IPS DF 19.7 (cell line): ENCODE measurements at places on chromosomes 4 and X.

- DNase-seq: no peak
These were observed 130.8 kb downstream of the ENOX2 start for GRCh38 chrX:130772105-130772775.

- DNase-seq: no peak
These were observed 17.3 kb downstream of the APLN start for GRCh38 chrX:129637217-129638109.

GRCh38 chr4:80931631-80932081 is 98.9 kb upstream of the BMP3 start:
- no peak for DNase-seq

- no peak for DNase-seq
These were observed 272.5 kb downstream of the ARHGAP10 start for GRCh38 chr4:148004228-148004857.

DNA sequence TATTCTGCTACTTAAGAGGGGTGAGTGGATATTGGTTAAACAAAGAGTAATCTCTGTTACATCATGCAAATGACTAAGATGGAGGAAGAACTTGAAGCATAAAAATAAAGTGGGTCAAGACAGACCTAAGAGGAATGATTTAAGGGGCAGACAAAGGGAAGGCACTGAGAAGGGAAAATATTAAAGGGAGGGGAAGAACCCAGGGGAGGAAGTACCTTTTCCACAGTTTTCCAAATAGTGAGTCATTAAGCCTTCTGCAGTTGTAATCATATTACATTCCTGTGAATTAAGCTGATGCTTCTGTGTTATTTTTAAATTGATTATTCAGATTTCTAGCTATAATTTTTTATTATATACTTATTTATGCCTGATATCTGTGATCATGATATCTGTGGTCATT is 253.3 kb downstream of the CENPC start:
- DNase-seq: no peak
